Activated CD4-positive, alpha-beta T cell treated with anti-CD3 and anti-CD28 coated beads for 24 hours (primary cell): ENCODE measurements at places on chromosomes 16 and 17.

DNA sequence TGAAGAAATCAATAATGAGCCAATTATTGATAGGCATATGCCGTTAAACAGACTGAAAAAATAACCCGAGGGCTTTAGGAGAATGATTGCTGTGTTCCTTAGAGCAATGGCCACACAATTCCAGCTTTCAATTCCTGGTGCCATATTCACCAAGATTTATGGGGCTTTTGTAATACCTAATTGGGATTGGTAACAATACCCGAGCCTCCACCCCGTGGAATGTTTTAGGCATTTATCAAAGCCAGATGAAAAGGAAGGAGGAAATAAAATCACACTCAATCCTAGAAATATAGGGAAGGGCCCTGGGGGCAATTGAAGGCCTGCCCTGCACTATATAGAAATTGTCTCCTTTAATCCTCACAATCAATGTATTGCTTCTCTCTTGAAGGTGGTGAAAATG, 42.1 kb upstream of the MLYCD start:
- no peak for DNase-seq

GRCh38 chr16:70418274-70418992, 20.5 kb downstream of the ST3GAL2 start:
- no peak for DNase-seq

GRCh38 chr17:2250140-2251095, 53.2 kb downstream of the SMG6 start:
- no peak for DNase-seq

DNA sequence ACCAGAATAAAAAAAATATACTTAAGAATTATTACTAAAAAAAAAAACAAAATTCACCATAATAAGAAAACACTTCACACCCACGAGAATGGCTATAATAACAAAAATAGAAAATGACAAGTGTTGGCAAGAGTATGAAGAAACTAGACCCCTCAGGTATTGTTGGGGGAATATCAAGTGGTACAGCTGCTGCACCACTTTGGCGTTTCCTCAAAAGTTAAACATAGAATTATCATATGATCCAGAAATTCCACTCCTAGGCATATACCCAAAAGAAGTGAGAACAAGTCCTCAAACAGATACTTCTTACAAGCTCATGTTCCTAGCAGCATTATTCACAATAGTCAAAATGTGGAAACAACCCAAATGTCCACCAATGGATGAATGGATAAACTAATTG, 26.3 kb downstream of the AMFR start:
- no peak for DNase-seq

- DNase-seq, result no peak
Observed at GRCh38 chr17:66398059-66398458, 95.6 kb downstream of the PRKCA start.

GRCh38 chr17:1040216-1040600, 43.3 kb downstream of the TIMM22 start:
- DNase-seq, result no peak

GRCh38 chr16:83473926-83474650, 333.7 kb upstream of the HSBP1 start:
- no peak for DNase-seq

- no peak for DNase-seq
Observed at GRCh38 chr16:35398180-35398579, 1938.8 kb downstream of the TP53TG3F start.

GRCh38 chr16:24834459-24835335, 11.1 kb upstream of the SLC5A11 start:
- DNase-seq, result no peak

DNA sequence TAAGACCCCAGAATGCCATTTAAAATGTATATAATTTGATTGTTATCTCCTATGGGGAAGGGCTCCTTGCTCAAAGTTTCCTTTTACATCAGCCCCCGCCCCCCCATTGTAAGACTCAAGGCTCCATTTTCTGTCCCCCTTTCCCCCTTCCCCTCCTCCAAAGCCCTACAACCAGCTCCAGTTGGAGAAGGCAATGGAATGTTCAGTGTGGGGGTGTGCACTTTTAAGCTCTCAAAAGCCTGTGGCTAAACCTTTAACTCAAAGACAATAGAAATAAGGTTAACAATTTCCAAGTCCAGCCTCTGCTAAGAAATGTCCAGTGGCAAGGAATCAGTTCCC, 114.7 kb downstream of the NOG start:
- no peak for DNase-seq

DNA sequence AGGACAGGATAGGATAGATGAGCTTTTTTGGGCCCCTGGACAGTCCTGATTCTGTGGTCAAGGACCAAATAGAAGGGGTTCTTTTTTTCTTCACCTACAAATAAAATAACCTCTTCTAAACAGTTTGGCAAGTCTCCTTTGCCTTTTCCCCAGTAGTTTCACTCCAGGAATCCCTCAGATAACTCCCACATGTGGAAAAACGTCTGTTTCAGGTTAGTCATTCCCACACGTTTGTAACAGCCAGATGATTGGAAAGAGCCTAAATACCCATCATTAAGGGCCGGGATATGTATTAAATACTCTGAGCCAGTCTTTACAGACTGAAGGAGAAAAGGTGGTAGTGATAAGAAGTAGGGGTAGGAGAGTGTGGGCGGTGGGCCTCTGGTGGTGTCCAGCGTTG, 58.3 kb downstream of the PLD6 start:
- no peak for DNase-seq

- DNase-seq, result no peak
Observed at GRCh38 chr17:70314096-70314495, 144.8 kb downstream of the KCNJ2 start.

- DNase-seq, result no peak
Observed at GRCh38 chr17:14317383-14317782, 16.5 kb downstream of the HS3ST3B1 start.

DNA sequence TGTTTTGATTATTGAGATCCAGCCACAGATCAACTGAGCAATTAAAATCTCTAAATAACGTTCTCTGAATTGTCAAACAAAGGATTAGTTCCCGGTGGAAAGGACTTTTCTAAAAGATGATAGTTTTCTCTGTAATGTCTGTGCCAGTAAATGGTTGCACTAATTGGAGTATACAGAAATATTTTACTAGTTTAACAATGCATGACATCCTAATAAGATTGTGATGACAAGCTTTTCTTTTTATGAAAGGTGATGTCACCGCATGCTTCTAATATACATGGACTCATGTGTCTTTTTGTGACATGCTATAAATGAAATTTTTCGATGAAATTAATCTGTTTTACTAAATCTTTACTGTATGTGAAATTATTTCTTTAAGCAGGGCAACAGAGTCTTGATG, 211.1 kb downstream of the IRX3 start:
- DNase-seq, result no peak

- DNase-seq, result no peak
Observed at GRCh38 chr16:709566-710499, 4.2 kb upstream of the FBXL16 start.

GRCh38 chr16:53599548-53599947, 96.5 kb upstream of the AKTIP start:
- DNase-seq, result no peak

GRCh38 chr16:2500430-2500917, 13.3 kb upstream of the ATP6V0C start:
- DNase-seq, result no peak

DNA sequence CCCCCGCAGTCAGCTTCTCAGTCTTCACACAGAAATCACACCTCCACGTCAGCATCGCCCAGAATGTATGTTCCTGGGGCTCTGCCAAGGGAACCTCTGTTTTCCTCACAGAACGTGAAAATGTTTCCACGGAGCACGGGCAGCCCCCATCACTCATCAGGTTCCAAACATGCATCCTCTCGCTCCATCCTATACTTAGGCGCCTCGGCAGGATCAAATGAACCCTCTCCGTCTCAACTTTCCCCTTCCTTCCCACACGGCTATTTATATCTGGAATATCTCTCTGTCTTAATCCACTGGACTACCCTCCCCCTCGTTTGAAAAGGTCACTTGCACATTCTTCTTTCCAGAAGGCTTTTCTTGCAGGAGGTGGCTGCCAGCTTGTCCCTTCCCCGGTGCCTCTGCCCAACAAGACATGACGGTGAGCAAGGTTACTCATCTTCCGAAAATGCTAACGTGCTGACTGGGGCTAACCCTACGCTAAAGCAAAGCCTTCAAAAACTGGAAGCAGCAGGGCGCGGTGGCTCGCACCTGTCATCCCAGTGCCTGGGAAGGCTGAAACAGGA, 21.6 kb downstream of the NXN start:
- DNase-seq, result no peak

DNA sequence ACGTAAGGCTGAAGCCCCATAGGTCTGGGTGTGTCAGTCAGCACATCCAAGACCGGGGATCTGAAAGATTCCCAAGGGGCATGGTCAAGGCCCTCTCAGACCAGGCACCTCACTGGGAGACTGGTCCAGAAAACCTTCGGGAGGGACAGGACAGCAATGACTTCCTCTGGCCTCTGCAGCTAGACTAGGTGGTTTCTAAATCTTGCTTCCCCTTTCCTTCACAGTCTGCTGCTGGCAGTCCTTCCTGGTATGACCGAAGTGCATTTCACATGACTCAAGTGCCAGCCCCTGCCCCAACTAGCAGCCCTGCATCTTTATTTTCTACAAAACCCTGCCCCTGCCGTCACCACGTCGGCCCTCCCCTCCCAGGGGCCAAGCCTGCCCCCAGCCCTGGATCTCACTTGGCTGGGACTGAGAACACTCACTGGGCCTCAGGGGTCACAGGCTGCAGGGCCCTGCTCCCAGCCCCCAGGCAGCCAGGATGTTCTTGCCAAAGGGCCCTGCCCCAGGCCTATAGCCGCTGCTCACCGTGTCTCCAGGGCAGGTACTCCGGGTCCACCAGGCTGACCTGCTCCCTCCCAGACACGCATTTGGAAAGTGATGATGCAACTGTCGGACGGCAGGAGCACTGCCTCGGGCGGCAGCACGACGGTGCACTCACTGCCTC, 18.3 kb downstream of the POLR3K start:
- no peak for DNase-seq

- no peak for DNase-seq
Observed at GRCh38 chr17:75712446-75712845, 8.8 kb upstream of the ITGB4 start.

GRCh38 chr16:14179116-14179515, 108.0 kb downstream of the MRTFB start:
- no peak for DNase-seq

- DNase-seq, result no peak
Observed at GRCh38 chr17:46057366-46057765, 58.3 kb downstream of the STH start.

DNA sequence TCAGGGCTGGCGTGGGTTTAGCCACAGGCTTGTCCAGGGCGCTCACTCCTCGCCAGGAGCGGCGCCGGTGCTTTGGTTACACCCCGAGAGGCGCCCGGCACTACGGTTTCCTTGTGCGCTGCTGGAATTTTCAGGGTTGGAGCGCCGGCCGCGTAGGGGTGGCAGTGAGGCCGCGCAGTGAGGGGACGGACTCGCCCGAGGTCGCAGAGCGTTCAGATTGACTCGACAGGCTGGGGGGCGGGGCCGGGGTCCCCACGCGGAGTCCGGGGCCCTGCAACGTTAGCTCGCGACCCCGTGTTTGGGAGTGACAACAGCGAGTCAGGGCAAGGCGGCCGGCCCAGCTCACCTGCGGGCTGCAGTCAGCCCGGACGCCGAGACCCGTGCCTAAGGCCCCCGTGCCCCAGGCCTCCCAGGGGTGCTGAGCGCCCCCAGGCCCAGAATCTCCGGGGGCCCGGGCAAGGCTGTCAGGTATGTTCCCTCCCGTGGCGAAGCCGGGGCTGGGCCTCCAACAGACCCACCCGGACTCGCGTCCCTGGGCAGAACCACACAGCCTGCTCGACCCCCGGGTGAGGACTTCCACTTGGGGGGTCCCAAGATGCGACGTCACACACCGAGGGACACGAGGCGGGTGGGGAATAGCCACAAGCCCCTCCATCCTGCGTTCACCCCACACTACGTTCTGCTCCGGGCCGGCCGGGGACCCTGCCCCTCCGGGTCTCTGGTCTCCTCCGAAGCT, 1.3 kb upstream of the ACTG1 start:
- DNase-seq, result no peak

DNA sequence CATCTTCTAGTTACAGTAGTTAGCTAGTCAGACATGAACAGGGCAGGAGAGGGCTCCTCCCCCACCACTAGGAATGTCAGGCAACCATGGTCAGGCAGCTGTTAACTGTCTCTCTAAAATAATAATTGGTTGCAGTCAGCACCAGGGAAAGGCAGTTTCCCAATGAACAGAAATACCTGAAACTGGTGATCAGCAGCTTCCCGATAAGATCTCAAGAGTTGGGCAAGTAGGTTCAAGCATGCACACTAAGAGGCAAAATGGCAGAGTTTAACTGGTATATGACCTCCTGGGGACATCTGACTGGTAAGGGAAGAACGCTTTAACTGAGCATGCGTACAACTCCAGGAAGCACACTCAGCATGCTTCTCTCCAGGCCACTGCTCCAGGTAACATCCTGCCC, 12.6 kb upstream of the XYLT1 start:
- no peak for DNase-seq

DNA sequence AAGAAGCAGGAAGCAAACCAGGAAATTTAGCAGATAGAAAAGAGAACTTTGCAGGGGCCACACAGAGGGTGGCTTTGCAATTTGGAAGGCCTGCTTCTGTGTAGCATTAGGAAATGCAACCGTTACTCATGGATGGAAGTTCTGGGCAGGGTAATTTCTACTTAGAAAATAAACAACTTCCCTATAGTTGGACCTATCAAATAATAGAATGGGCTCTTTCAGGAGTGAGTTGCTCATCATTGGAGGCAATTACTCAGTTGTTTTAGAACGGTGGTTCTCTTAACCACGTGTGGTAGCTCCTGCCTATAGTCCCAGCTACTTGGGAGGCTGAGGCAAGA, 25.8 kb upstream of the HS3ST2 start:
- DNase-seq, result no peak

GRCh38 chr17:70369391-70369790, 200.1 kb downstream of the KCNJ2 start:
- DNase-seq, result no peak

- no peak for DNase-seq
Observed at GRCh38 chr16:10616756-10617640, 36.6 kb upstream of the EMP2 start.

DNA sequence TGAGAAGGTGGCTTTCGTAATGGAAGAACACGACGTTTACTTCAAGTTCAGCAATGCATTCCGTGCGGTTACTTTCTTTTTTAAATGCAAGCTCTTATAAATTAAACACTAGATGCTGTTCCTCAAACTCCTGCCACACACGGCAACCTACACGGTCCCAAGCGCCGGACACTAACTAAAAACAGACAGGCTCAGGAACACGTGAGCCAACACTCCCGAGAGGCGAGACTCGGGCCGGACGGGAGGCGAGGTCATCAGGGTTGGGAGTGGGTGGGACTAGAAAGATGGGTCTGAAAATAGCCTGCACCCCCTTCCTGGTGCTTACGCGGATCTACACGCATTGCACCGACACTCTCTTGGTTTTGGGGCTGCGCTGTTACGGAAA, 6.4 kb downstream of the CLCN7 start:
- no peak for DNase-seq

DNA sequence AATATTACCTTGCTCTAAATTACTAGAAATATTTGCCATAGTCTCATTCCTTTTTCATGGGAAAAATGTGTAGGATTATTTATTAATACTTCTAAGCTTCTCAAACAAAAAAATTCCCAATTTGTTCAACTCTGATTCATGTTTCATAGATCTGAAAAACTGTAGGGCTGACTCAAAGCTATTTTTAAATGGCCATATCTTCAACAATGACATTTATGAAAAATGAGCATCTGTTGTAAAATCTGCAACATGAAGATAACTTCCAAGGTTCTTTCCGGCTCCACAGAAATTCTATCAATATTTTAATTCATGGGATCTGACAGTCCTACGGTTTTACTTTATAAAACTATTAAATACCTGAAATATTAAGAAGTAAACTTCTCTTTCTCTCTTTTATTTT, 192.7 kb upstream of the KCNJ16 start:
- DNase-seq, result no peak
